ENCODE measurements at places on chromosomes 16 and 17.

DNA sequence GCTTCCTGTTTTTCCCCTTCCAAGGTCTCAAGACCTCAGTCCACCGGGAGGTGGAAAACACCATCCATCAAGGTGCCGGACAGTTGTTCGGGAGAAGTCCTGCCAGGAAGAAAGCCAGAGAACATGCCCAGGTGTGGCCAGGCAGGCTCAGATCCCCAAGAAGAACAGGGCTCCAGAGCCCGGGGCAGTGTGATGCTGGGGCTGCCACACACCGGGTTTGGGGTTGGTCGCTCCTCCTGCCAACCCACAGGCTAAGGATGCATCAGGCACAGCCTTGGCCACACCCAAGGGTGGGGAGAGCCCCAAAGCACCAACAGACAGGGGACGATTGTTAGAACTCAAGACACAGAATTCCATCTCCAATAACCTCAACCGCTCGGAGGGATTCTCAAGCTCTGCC lies 19.7 kb downstream of the ZFHX3 start:
- DNase-seq: no peak

GRCh38 chr17:3972281-3972731 lies 8.1 kb upstream of the ATP2A3 start:
- no peak for DNase-seq

GRCh38 chr16:75485230-75486013 lies 9.8 kb downstream of the CHST6 start:
- DNase-seq: no peak

- DNase-seq: no peak
Measured at GRCh38 chr17:56982312-56982711, 4.4 kb downstream of the SCPEP1 start.

- peak; percentile 80 for DNase-seq
Measured at GRCh38 chr17:76124582-76125390, 16.3 kb downstream of the FOXJ1 start.

DNA sequence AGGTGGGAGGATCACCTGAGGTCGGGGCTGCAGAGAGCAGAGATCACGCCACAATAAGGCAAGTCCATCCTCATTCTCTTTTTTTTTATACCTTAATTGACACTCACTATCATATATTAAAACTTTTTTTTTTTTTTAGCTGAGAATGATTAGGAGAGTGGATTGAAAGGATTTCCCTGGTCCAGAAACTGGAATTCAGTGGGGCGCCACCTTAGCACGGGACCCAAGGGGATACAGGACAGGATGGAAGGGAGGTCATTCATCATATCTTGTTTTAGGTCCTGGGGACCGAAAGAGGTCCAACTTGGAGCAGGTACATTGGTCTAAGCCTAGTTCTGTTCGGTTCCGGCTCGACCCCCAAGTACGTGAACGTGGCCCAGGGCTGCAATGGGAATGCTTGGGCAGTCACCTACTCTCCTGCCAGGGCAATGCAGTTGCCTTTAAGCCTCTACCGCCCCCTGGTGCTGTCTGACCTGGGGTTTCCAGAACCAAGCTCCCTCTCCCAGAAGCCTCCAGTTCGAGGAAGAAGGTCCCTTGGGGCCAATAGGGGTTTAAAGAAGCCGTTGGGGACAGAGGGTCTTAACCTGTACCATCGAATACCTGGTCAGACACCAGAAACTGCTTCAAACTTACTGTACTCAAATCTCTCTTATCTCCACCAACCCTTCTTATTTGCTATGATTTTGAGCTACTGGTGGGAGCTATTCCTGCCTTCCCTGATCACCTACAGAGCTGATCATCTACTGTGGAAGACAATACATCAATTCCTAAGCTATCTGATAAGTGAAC lies 19.9 kb upstream of the GPATCH8 start:
- DNase-seq: peak; percentile 87
